Hematopoietic multipotent progenitor cell treated with erythropoietin and hydrocortisone succinate and interleukin-3 and kit ligand, for 6 days (in vitro differentiated cells): ENCODE measurements at places on chromosomes 5 and 9.

- DNase-seq: no peak
Measured at GRCh38 chr5:124477577-124477976, 268.9 kb downstream of the ZNF608 start.

DNA sequence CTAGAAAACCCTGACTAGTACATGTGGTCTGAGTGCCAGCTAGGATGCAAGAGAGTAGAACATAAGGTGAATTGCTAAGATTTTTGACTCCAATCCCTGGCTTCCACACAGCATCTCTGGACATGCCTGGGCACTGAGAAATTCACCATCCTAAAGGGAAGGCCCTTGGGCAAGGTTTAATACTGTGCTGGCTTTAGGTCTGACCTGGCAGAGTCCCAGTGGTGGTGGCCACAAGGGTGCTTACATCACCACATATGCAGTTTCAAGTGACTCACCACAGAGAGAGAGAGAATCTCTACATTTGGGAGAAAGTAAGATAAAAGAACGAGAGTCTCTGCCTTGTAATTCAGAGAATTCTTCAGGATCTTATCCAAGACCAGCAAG, 661.6 kb upstream of the C9orf72 start:
- DNase-seq: no peak

- no peak for DNase-seq
Measured at GRCh38 chr5:24183981-24184380, 460.8 kb downstream of the CDH10 start.

DNA sequence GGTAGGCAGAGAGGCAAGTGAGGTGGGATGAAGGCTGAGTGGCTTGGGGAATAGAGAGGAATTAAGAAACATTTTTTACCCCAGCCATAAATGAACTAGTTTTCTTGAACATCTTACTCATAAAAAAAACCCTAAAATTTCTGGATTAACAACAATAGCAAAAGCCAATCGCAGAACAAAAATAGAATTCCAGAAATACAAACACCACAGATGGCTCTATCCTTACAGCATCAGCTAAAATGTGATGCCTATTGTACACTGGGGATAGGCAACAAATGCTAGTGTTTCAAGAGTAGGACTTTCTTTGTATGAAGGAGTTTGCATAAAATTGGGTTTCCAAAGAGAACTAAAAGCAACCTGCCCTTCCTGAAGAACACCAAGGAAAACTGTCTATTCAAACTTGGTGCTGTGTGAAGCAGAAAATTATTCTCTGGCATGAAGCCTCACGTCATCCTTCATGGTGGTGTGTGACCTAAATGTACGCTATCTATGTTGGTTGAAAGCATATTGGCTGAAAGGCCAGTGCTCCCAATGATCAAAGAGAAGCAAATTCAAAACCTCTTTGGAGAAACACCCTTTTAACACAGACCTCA, 82.9 kb downstream of the JAKMIP2 start:
- DNase-seq: no peak

DNA sequence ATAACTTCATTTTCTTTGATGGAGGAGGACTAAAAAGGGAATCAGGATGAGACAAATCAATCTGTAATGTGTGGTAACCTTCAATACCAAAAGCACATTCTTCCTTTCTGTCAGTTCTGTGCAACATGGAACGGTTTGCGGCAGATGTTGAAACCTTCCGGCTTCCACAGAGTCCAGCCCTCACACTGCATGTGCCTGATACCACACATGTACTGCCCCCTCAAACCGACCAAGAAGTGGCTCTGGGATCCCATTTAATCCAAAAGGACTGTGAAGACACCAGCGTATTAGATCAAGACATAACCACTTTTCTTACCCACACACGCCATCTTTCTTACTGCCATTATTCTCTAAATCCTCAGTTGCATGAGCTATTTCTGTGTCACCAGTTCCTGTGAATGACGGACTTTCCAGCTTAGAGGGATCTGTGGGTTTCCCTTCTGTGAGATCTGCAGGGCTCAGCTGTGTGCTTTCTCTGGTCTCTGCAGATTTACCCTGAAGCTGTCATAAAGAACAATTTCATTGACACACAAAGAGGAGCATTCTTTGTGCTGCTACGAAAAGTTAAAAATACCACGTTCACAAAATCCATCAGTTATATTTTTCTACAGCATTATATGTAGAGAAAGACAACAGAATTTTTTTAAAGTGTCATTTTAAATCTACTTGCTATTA, 25.8 kb downstream of the NSUN2 start:
- DNase-seq: no peak

DNA sequence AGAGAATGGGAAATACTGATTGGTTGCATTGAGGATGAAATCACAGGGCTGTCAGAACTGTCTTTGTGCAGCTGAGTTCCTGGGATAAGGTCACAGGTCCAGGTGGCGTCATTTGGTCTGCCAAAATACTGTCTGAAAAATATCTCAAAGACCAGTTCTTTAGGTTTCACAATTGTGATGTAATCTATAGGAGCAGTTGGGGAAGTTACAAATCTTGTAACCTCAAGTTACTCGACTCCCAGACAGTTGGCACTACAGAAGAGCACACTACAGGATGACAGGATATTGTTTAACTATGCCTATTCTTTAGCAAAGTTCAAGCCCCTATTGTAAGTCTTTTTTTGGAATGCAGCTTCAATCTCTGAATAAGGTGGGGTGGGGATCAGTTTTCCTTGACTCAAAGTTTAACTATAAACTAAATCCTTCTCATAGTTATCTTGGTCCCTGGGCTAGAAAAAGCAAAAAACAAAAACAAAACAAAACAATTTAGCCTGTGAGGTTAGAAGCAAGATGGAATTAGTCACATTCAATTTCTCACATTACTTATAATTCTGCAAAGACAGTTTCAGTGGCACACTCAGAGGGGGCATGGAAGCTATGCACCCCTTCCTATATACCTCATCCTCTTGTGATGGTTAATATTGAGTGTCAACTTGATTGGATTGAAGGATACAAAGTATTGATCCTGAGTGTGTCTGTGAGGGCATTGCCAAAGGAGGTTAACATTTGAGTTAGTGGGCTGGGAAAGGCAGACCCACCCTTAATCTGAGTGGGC, 276.0 kb downstream of the AUH start:
- peak; percentile 76 for DNase-seq

- DNase-seq: no peak
Measured at GRCh38 chr5:159161361-159162214, 47.8 kb downstream of the RNF145 start.

- no peak for DNase-seq
Measured at GRCh38 chr5:142664636-142665035, 21.3 kb downstream of the FGF1 start.

DNA sequence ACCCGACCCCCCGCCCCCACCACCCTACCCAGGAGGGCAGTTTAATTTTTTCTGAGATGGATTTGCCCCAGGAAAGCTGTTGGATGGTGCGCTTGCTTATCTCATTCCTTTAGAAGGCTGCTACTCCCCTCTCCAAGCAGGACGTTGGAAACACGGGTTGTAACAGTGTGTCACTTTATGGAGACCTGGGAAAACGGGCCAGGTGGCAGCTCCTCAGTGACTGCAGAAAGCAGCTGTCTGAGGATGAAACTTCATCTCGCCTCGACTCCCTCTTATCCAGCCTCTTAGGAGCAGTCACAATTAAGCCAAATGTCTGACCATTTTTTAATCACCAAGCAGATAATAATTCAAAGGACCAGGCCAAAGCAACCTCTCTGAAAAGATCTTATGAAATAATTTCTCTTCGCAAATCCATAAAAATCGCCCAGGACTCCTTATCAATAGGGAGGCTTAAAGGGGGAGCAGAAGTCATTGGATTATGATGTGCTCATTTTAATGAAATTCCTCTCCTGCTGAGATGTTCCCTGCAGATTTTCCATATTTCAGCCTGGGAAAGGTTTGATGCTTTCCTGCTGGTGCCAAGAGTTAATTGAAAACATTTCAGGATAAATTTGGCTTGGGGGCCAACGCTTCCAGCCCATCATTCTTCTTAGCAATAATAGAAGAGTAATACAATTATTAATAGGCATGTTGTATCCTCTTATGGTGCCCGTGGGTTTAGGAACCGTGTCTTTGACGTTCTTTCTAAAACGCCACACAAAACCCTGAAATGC, 26.0 kb downstream of the GAS1 start:
- DNase-seq: no peak

DNA sequence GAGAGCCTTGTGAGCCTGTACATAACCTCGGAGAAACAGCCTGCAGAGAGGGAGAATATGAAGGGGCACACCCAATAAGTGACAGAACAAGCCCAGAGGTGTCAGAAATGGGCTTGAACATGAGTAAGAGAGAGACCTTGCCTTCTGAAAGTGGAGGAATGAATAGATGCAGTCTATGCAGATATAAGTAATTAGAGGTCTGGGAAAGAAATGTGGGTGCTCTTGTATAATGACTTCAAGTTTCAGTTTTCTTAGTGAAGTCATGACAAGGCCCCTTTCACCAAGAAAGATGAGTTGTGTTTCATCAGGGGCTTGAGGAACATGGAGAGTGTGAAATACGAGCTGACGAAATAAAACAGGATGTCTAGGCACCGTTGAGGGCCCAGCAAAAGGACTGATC, 15.1 kb downstream of the GRAMD2B start:
- DNase-seq: no peak

DNA sequence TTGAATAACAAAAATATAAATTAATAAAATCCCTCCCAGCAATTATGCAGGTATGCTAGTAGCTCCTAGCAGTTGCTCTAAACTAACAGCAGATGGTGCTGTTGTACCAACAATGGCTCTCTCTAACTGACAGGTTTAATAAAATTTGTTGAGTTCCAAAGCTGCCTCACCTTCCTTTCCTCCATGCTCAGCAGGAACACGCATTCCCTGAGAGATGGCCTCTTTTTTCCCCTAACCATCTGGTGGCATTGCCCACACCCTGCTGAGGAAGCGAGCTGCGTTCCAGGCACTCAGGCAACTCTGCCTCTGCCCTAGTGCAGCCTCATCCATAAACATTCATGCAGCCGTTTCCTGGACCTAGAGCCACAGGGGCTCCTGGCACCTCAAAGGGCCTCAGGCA, 106.2 kb downstream of the KLHL3 start:
- peak; percentile 85 for DNase-seq
